ENCODE measurements at places on chromosomes 13 and 19. TPM values are rescaled to one million over a fixed set of nuclear protein-coding genes. Genes with fewer than 3 reads are reported as not detected.
A peak's percentile ranks its signal among the peaks of the same experiment; 100 is the strongest.

DNA sequence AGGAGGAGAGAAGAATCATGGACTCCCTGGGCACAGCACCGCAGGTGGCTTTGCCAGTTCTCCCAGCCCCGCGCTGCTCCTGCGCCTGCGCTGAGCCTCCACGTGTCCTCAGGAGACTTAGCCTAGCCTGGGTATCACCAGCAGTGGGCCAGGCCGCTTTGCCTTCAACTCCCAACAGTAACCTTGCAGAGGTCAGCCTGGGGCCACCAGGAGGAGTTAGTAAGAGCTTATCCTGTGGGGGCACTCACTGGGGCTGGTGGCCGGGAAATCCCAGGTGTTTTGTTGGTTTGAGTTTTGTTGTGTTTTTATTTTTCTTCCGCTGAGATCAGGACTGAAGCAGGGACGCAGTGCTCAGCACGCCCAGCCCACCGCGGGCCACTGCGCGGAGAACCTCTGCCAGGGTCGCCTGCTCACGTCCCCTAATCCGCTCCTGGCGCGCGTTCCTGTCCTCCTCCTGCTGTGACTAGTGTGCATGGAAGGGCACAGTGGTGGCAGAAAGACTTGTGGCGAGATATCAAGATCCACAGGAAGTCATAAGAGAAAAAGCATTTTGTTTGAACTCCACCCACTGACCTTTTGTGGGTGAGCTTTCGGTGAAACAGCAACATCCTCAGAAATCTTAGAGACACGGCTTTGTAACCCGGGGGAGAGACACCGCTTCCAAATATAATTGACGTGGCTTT lies 207.4 kb upstream of the RFC3 start:
- H3K27me3 ChIP-seq = no peaks in the 10 kb centered on the region
- H3K4me3 ChIP-seq = peak overlapping the region; percentile 79
- H3K27ac ChIP-seq = peak overlapping the region; percentile 94
- peaks cover 50% of the 10 kb centered on the region for H3K4me1 ChIP-seq

DNA sequence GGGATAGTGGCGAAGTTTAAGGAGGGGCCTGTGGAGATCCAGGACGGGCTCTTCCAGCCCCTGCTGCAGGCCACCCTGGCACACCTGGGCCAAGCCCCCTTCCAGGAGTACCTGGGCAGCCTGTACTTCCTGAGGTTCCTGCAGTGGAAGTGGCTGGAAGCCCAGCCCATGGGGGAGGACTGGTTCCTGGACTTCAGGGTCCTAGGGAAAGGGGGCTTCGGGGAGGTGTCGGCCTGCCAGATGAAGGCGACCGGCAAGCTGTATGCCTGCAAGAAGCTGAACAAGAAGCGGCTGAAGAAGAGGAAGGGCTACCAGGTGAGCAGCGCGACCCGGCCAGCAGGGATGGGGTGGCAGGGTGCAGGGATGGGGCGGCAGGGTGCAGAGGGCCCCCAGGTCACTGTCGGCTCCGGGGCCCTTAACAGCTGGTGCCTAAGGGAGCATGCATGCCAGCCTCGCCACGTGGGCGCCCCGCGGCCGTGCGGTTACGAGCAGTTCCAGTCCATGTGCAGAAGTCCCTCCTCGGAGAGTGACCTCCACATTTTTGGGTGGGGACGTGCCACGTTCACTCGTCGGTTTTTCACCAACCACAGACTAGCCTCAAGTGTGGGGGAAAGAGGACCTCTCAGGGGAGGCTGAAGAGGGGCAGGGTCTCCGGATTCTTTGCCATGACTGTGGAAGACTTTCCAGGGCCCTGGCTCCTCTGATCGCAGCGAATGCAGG lies 912 bp downstream of the GRK1 start:
- H3K4me1 ChIP-seq = no peaks in the 10 kb centered on the region
- no peaks in the 10 kb centered on the region for H3K36me3 ChIP-seq
- H3K27ac ChIP-seq = no peak overlapping the region

GRCh38 chr19:3275583-3276340 lies 51.3 kb downstream of the CELF5 start:
- H3K27ac ChIP-seq = peak overlapping the region; percentile 67
- H3K27me3 ChIP-seq = peaks cover 13% of the 10 kb centered on the region
- peaks cover 10% of the 10 kb centered on the region for H3K4me1 ChIP-seq
- DNase-seq = peak; percentile 96

GRCh38 chr13:109971456-109972090 lies 185.2 kb upstream of the IRS2 start:
- no peak overlapping the region for H3K4me3 ChIP-seq
- DNase-seq = no peak
- H3K36me3 ChIP-seq = no peaks in the 10 kb centered on the region
- no peaks in the 10 kb centered on the region for H3K4me1 ChIP-seq

The ZGLP1 gene
- total RNA-seq = 0.85 TPM

The SLC10A2 gene
- not detected for total RNA-seq

The CYP4F3 gene
- total RNA-seq = not detected

DNA sequence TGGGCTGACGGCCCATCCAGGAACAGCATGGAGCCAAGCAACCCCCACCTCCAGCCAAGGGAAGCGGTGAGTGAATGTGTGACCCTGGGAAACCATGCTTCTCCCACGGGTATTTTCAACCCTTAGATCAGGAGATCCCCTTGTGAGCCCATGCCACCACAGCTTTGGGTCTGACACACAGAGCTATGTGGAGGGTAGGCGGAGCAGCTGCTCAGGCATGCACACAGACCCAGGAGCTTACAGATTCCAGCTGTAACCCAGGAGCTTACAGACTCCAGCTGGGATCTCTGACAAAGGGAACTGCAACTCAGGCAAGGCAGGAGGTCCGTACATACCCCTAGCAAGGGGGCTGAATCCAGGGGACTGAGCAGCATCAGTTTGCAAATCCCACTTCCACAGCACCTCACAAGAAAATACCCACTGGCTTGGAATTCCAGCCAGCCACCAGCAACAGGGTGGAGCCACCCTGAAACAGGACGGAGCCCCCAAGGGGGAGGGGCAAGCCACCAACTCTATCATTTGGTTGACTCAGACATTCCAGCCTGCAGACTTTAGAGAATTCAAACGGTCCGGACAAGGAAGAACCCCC lies 40.8 kb upstream of the RFXAP start:
- H3K4me3 ChIP-seq = no peak overlapping the region
- DNase-seq = no peak
- peaks cover 15% of the 10 kb centered on the region for H3K27me3 ChIP-seq
- no peaks in the 10 kb centered on the region for H3K36me3 ChIP-seq

The ZSCAN4 gene
- not detected for total RNA-seq

The ZNF749 gene
- total RNA-seq = 9.4 TPM

The MADCAM1 gene
- 0.22 TPM for total RNA-seq

The SMIM24 gene
- total RNA-seq = not detected

DNA sequence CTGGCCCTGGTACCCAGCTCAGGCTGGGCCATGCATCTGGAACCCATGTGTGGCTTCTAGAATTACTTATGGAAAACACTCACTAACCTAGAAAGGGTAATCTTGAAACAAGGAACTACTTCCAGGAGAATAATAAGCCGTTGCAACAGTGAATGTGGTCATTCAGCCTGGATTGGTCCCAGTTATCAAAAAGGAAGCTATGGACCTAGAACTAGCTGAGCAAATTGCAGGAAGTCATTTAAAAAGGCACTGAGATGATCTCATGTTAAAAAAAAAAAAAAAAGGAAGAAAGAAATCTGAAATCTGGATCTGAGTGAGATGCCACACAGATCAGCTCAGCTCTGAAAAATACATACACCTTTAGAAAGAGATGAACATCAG lies 59.6 kb downstream of the DCT start:
- peaks cover 27% of the 10 kb centered on the region for H3K4me1 ChIP-seq
- no peak overlapping the region for H3K4me3 ChIP-seq
- H3K36me3 ChIP-seq = peaks cover 19% of the 10 kb centered on the region
- H3K27me3 ChIP-seq = peaks cover 14% of the 10 kb centered on the region
- peak overlapping the region; percentile 53 for H3K27ac ChIP-seq

- no peak overlapping the region for H3K4me3 ChIP-seq
- no peaks in the 10 kb centered on the region for H3K4me1 ChIP-seq
- H3K27ac ChIP-seq = no peak overlapping the region
- H3K36me3 ChIP-seq = no peaks in the 10 kb centered on the region
- DNase-seq = no peak
Measured at GRCh38 chr13:102236341-102236740, 165.5 kb downstream of the FGF14 start.

GRCh38 chr13:42149136-42149535 lies 100.7 kb downstream of the DGKH start:
- peaks cover 3% of the 10 kb centered on the region for H3K36me3 ChIP-seq
- H3K4me3 ChIP-seq = no peak overlapping the region
- H3K27ac ChIP-seq = no peak overlapping the region
- H3K4me1 ChIP-seq = peaks cover 19% of the 10 kb centered on the region
- no peaks in the 10 kb centered on the region for H3K27me3 ChIP-seq
- DNase-seq = no peak

GRCh38 chr19:19434483-19435045 lies 29.1 kb downstream of the GATAD2A start:
- peaks cover 1% of the 10 kb centered on the region for H3K36me3 ChIP-seq
- DNase-seq = no peak
- H3K27me3 ChIP-seq = no peaks in the 10 kb centered on the region
- peaks cover 68% of the 10 kb centered on the region for H3K4me1 ChIP-seq
- H3K27ac ChIP-seq = peak overlapping the region; percentile 53

DNA sequence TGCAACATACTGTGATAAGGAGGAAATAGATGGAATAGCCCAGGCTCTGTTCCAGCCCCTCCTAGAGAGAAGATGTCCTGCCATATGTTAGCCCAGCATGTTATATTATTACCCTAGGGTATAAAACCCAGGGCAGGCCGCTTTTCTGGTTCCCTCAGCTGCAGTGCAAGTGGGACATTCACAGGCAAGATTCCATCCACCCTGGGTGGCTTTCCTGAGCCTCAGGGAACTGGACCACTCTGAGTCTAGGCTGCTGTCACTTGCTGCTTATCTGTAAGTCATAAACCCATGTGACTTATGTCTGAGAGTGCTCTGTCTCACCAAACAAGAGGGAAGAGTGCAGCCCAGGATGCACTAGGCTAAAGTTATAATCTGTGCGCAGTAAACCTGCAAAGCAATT lies 413.2 kb downstream of the MZT1 start:
- DNase-seq = no peak
- no peak overlapping the region for H3K4me3 ChIP-seq
- H3K36me3 ChIP-seq = no peaks in the 10 kb centered on the region
- H3K4me1 ChIP-seq = no peaks in the 10 kb centered on the region
- H3K27me3 ChIP-seq = no peaks in the 10 kb centered on the region

The ZNF154 gene
- 0.48 TPM for total RNA-seq

DNA sequence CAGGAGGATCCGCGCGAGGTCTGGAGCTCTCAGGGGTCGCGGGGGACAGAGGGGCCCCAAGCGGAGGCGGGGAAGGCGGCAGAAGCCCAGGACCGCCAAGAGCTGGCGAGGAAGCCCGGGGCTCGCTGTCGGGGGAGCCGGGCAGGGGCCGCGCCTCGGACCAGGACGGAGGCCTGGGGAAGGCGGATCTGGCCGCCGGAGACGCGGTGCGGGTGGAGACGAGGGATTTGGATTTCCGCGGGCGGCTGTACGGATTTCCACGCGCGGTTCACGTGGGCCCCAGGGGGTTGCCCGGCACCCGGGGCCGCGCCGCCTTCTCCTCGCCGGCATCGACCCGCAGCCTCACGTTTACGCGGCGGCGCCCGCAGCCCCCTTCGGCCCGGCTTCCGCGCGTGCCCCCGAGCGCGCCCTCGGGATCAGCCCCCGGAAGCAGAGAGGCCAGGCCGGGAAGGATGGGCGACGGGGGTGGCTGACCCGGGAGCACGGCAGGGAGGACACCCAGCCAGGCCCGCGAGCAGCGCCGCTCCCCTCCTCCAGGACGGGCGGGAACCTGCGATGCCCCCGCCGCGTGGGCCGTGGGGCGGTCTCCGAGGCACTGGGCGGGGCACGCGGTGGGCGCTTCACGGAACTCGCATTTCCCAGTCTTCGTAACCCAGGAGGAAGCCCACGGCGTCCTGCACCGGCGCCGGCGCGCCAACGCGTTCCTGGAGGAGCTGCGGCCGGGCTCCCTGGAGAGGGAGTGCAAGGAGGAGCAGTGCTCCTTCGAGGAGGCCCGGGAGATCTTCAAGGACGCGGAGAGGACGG lies 4.7 kb downstream of the F7 start:
- peak; percentile 36 for DNase-seq
- peak overlapping the region; percentile 32 for H3K4me3 ChIP-seq
- H3K4me1 ChIP-seq = peaks cover 2% of the 10 kb centered on the region
- H3K27me3 ChIP-seq = peaks cover 3% of the 10 kb centered on the region
- no peak overlapping the region for H3K27ac ChIP-seq

DNA sequence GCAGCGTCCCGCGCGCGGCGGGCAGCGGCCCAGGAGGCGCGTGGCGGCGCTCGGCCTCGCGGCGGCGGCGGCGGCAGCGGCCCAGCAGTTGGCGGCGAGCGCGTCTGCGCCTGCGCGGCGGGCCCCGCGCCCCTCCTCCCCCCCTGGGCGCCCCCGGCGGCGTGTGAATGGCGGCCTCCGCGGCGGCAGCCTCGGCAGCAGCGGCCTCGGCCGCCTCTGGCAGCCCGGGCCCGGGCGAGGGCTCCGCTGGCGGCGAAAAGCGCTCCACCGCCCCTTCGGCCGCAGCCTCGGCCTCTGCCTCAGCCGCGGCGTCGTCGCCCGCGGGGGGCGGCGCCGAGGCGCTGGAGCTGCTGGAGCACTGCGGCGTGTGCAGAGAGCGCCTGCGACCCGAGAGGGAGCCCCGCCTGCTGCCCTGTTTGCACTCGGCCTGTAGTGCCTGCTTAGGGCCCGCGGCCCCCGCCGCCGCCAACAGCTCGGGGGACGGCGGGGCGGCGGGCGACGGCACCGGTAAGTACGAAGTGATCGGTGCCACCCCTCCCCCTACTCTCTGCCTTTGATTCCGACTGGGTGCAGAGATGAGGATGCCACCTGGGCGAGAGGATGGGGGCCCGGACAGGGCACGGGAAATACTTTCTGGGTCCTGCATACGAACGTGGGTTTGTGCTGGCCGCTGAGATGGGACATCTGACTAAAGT lies 874 bp downstream of the TRIM28 start:
- H3K4me3 ChIP-seq = peak overlapping the region; percentile 97
- H3K27ac ChIP-seq = peak overlapping the region; percentile 95
- peaks cover 32% of the 10 kb centered on the region for H3K4me1 ChIP-seq
- H3K27me3 ChIP-seq = peaks cover 1% of the 10 kb centered on the region
- peak; percentile 79 for DNase-seq

The IRGC gene
- not detected for total RNA-seq

DNA sequence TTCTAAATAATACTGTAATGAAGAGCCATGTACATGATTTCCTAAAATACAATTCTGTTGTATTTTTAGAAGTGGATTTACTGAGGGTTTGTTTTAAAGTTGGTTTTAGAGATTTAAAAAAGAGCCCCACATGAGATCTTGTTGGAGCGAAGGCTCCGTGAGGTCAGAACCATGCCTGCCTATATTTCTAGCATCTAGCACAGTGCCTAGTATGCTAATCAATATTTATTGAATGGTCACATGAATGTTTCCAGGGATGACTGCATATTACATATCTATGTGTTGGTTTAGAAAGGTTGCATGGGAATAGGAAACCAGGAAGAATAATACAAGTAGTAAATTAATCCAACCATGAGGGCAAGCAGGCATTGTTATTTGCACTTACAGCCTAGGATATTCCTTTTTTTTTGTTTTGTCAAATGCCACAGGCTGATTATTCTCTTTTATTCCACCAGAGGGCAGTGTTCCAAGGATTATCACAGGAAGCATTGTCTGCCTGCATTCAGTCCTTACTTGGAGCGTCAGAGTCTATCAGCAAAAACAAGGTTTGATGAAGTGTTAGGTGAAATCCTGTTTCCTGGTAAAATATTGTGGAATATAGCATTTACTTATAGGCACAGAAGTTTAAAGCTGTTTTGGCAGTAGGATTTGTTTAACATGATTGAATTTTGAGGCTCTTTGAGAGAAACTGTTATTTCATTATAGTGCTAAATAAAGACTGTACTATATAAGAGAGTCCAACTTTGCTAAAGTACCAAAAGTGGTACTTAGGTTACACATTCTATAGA lies 46.8 kb downstream of the COG3 start:
- peak; percentile 13 for DNase-seq
- no peaks in the 10 kb centered on the region for H3K27me3 ChIP-seq
- H3K36me3 ChIP-seq = peaks cover 27% of the 10 kb centered on the region
- H3K4me3 ChIP-seq = no peak overlapping the region
- peak overlapping the region; percentile 70 for H3K27ac ChIP-seq
